ENCODE measurements at places on chromosomes 1 and 21.

DNA sequence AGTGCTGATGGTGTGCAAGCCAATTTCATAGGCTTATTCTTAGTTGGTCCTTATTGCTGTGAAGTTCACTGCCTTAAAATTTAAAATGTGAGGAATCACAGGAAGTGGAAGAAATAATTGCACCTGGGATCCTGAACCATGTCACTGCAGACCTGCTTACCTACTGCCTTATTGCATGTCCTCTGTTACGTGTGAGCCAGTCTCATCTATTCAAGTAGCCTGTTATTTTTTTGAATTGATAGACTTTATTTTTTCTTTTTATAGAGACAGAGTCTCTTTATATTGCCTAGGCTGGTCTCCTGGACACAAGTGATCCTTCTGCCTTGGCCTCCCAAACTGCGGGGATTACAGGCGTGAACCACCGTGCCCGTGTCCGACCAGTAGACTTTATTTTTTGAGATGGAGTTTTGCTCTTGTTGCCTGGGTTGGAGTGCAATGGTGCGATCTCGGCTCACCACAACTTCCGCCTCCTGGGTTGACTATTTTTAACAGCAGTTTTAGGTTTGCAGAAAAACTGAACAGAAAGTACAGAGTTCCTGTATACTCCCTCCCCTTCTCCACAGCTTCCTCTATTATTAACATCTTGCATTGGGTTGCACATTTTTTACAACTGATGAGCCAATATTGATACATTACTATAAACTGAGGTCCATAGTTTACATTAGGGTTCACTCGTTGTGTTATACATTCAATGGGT is 14.0 kb upstream of the DISC1 start:
- DNase-seq = no peak

DNA sequence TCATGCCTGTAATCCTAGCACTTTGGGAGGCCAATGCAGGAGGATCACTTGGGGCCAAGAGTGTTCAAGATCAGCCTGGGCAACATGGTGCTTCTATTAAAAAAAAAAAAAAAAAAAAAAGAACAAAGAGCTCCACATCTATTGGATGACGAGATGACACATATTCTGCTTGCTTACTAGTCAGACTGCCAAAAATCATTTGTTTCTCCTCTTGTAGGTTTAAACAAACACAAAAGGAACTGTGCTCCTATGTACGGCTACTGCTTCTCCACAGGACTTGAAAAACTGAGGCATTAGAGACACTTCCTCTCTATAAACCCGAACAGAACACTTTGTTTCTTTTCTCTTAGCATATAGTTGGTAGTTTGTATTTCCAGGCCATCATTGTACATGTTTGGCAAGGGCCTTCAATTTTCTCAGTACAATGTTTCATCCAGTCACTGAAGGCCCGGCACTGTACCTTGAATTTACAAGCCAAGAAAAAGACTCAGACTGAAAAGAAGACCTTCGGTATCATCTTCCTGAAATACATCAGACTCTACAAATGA is 6.0 kb downstream of the TRIT1 start:
- no peak for DNase-seq

DNA sequence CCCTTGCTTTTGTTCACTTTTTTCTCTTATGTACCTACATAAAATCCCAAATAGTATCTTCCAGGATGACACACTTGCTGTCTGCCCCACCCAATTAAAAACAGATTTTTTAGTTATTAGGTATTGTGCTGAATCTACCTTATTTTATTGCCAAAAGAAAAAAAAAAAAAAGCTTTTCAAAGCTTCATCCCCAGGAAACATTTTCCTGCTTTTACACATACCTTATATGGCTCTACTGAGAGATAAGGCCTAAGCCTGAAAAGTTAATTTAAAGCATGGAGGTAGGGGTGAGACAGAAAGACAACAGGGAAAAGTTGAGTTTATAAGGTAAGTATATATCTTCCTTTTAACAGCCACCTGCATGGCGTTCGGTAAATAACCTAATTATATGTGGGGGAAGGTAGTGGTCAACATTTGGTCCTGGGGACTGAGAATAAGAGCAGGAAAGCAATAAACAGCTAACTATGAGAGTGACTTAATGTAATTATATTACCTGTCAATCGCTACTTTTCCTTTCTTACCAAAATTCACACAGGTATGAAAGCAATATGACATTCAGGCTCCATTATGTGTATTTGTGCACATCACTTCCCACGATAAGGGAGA is 54.6 kb upstream of the BOLA1 start:
- DNase-seq = no peak

DNA sequence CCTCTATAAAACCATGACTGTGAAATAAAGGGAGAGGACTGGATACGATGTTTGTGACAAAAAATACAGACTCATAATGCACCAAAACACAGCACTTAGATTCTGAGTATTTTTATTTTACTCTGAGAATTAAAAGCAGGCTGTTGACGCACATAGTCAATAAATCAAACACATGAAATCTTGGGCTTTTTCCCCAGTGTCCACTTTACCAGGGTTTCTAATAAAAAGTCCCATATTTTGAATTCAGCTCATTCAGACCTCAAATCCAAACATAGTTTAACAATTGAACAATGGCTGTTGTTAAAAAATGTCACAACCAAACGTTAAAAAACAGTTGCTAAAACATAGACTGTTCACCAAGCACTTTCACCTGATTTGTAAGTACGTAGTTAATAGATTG is 553.4 kb downstream of the LTN1 start:
- no peak for DNase-seq

GRCh38 chr1:84358695-84359094 is 39.6 kb upstream of the DNASE2B start:
- DNase-seq = no peak

DNA sequence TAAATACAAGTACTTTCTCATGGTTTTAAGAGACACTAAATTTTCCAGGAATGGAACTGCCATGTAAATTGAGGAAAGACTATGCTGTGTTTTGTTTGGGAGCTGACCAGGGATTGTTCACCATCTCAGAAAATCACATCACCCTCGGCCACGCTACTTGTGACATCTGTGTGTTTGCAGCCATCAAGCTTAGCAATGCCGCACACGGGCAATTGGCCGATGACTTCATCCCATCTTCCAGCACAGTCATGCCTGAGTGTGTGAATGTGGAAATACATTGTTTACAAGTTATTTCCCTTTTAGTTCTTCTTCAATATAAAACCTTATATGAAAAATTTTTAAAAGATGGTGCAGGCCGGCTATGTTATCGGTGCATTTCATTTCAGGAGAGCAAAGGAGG is 121.6 kb downstream of the GLIS1 start:
- no peak for DNase-seq

- DNase-seq = peak; percentile 14
These were observed 114.1 kb downstream of the AJAP1 start for GRCh38 chr1:4768553-4768952.

DNA sequence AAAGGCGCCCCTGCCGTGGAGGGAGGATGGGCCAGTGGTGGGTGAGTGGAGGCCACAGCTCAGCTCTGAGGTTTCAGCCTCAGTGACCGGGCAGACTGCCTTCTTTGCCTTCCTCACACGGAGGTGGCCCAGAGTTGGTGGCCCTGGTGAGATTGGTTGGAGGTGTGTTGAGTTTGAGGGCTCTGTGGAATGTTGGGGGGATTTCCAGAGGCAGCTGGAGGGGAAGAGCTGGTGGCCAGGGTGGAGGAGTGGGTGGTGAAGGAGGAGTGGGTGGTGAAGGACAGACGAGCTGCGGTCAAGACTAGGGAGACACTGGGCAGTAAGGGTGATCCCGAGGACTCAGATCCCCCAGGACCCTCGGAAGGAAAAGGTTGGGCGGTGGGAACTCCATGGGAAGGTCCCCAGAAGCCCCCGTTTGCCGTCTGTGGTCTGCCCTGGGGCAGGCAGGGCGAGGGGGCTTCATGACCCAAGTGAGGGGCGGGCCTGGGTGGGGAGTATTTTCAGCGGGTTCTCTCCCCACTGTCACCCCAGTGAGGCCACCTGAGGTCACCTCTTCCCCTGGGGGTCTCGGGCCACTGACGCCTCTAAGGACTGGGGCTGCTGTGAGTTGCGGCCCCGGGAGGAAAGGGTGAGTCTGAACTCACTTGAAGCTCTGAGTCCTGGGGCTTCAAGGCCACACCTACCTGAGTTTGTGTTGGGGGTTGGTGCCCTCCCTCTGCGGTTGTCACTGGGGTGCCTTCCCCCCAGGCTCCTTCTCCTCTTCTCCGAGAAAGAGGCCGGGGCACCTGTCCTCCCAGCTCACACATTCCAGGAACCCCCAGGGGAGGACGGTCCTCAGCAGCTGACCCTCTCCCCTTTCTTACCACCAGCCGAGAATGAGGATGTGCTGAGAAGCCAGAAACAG is 22.7 kb upstream of the PIK3CD start:
- DNase-seq = no peak

DNA sequence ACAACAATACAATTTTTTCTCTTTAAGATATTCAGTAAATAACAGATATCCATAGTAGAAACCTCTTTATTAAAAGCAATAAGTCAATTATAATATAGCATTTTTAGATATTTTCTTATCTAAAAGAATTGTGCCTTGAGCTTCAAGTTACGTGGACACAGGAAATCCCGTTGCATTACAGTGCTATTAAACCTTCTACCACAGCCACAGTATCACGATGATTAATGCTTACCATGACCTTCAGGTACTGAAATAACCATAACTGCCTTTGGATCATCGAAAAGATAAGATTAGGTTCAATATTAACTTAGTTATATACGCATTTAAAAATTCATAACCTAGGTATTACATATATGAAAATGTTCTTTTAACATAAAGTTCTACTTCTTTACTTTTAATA is 17.9 kb downstream of the B3GALNT2 start:
- DNase-seq = no peak

- no peak for DNase-seq
These were observed 18.1 kb downstream of the ZNF281 start for GRCh38 chr1:200391747-200392146.
